H9 (cell line): ENCODE measurements at places on chromosomes 2 and 18. TPM values are rescaled to one million over a fixed set of nuclear protein-coding genes. Genes with fewer than 3 reads are reported as not detected.

- H3K36me3 ChIP-seq, result no peaks in the 10 kb centered on the region
- H3K4me1 ChIP-seq, result peaks cover 7% of the 10 kb centered on the region
- no peaks in the 10 kb centered on the region for H3K27me3 ChIP-seq
- no peak overlapping the region for H3K4me3 ChIP-seq
- no peak for DNase-seq
Measured at GRCh38 chr2:147463881-147464520, 380.8 kb upstream of the ACVR2A start.

- H3K36me3 ChIP-seq, result no peaks in the 10 kb centered on the region
- H3K4me3 ChIP-seq, result no peak overlapping the region
- H3K4me1 ChIP-seq, result no peaks in the 10 kb centered on the region
- no peaks in the 10 kb centered on the region for H3K27me3 ChIP-seq
Measured at GRCh38 chr18:45275367-45276113, 339.7 kb upstream of the SLC14A2 start.

The NYAP2 gene
- total RNA-seq, result not detected in 2 replicates

GRCh38 chr2:20676353-20677215 lies 9.6 kb downstream of the GDF7 start:
- H3K4me1 ChIP-seq, result peaks cover 4% of the 10 kb centered on the region; the same call in 1 of the 2 replicates
- DNase-seq, result peak; percentile 46
- H3K4me3 ChIP-seq, result no peak overlapping the region
- no peak overlapping the region for H3K27ac ChIP-seq
